Natural killer cell (primary cell): ENCODE measurements at places on chromosomes 2 and 18. TPM values are rescaled to one million over a fixed set of nuclear protein-coding genes. Genes with fewer than 3 reads are reported as not detected.

DNA sequence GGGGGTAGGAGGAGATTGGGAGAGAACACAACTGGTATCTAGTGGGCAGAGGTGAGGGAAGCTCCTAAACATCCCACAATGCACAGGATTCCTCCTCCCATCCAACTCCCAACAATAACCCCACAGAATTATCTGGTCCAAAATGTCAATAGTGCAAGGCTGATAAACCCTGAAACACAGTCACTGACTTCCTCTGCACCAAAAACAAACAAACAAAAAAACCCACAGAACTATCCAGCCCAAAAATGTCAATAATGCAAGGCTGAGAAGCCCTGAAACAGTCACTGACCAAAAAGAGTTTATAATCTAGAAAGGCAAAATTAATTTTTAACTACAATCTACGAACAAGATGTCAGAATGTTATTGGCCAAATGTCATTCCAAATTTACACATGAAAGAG lies 9.8 kb downstream of the TMX3 start:
- DNase-seq: no peak

DNA sequence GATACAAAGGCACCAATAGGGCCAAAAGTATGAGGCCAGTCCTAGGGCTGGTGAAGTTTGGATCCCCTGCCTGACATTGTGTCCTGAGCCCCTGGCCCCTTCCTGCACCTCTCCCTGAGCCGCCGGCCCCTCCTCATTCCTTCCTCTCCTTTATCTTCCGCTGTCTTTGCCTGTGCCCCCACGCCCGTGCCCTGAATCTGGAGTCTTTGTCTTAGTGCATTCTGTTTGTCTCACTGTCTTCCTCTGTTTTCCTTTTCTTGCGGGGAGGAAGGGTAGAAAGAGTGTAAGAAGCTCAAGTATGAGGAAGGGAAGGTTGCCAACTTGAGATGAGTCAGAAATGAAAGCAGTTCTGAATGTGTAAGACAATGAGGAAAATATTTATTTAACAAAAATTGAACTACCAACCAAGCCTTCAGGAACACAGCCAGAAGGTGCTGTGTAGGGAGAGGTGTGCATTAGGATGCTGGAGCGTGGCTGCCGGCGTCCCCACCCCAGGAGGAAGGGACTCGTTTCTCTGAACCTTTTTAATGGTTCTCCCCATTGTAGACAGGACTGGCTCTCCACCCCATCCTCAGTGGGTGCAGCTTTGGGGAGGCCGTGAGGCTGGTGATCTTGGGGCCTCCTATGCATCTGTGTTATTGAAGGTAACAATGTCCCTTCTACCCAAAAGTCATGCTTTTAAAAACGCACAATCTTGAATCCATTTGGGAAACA lies 133.1 kb downstream of the NEDD4L start:
- DNase-seq: no peak

DNA sequence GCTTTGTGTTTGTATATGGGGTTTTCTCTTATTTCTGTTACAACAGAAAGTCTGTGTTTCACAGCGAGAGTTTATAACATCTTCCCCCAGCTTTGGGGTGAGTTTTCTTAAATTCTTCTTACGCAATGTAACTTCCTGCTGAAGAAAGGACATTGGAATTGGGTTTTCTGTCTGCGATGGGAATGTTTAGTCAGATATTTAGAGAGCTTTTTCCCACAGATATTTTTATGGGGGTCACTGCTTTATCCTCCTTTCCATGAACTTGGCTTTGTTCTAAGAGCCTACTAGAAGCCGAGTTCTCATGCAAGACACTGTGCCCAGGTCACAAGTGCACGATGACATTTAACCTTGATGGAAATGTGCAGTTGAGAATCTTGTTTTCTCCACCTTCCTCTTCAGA lies 22.1 kb downstream of the B3GNT2 start:
- DNase-seq: no peak

DNA sequence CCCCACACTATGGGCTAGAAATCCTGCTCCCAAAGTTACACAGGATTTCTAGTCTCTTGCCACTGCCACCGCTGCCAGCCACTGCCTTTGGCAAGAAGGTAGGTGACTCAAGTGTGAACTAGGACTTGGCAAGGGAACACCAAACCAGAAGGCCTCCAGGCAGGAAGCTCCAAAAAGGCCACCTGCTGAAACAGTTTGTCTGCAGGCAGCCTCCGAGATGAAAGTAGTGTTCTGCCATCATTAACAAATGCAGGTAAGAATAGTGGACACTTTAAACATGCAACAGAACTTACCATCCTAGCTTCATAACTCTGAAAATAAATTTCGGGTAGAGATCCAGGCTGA lies 3.9 kb downstream of the ANKRD44 start:
- peak; percentile 67 for DNase-seq

DNA sequence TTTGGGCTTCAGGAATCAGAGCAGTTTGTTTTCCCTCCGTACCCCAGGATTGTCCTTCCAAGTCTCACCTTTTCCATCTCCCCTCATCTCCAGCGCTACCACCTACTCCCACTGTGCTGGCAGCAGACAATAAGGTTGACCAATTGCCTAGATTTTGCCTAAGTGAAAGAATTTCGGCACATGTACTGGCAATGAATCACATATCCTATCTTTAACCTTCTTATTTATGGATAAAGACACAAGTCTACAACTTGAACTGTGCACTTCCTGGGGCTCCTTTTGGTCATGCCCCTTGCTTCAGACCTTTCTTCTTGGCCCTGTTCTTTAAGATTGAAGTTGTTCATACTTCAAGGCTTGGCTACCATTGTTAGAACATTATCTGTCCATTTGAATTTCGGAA lies 71.4 kb downstream of the KCMF1 start:
- DNase-seq: no peak

DNA sequence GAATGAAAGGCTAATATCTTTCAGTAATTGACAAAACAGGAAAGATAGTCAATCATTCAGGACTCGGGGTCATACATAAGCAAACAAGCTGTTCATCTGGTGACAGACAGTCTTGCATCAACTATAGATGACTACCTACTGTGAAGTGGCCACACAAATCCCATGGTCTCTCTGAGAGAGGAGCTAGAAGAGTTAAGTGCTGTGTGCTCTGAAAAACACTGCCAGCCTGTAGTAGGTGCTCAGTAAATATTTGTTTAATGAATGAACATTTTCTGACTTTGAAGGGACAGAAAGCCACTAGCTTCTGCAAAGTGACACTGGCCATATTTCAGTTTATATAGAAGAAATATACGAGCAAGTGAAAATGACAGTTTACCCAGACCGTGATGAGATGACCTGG lies 184.0 kb upstream of the CHAC2 start:
- no peak for DNase-seq

GRCh38 chr2:237170020-237170419 lies 84.3 kb downstream of the COPS8 start:
- DNase-seq: no peak

DNA sequence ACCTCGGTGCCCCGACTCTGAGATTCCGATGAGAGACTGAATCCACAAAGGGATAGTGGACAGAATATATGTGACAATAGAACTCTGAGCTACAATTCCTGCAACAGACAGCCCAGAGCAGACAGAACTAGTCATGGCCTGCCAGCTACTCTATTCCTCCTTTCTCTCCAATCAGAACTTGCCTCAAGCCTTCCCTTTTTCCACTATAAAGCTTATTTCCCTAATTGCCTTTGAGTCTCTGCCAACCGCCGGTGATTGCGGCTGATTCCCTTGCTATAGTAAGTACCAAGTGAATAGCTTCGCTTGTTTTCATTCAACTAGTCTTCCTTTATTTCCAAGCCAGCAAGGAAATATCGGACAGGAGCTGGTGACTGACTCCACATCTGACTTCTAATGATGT lies 96.8 kb downstream of the DSC3 start:
- no peak for DNase-seq

- no peak for DNase-seq
These were observed 341.7 kb downstream of the STK39 start for GRCh38 chr2:167905668-167906067.

DNA sequence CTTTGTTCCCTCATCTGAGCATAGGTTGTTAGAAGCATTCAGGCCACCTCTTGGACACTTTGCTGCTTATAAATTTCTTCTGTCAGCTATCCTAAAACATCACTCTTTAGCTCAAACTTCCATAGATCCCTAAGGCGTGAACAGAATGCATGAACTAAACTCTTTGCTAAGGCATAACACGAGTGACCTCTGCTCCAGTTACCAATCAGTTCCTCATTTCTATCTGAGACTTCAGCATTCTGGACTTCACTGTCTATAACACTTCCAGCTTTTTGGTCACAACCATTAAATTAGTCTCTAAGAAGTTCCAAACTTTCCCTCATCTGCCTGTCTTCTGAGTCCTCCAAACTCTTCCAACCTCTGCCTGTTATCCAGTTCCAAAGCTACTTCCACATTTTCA lies 8.3 kb upstream of the VWA3B start:
- no peak for DNase-seq

DNA sequence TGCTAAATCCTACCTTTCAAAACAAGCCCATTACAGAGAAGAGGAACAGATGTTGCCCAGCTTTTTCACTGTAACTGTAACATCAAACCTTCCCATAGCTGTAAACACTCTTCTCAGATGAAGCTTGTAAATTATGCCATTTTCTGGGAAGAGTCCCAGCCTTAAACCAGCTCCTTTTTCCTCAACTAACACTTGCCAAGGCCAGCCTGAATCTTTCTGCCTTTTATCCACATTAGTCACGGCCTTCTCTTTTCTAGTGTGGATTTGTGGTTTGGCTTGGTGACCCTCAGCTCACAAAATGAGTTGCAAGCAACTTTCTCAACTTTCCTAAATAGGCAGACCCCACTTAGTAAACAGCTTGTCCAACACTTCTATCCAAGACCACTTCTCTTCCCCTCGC lies 90.2 kb downstream of the CABLES1 start:
- DNase-seq: no peak

GRCh38 chr2:187826023-187826422 lies 271.8 kb upstream of the TFPI start:
- no peak for DNase-seq

- DNase-seq: peak; percentile 79
These were observed 505.4 kb downstream of the PLCL1 start for GRCh38 chr2:198309673-198310280.

DNA sequence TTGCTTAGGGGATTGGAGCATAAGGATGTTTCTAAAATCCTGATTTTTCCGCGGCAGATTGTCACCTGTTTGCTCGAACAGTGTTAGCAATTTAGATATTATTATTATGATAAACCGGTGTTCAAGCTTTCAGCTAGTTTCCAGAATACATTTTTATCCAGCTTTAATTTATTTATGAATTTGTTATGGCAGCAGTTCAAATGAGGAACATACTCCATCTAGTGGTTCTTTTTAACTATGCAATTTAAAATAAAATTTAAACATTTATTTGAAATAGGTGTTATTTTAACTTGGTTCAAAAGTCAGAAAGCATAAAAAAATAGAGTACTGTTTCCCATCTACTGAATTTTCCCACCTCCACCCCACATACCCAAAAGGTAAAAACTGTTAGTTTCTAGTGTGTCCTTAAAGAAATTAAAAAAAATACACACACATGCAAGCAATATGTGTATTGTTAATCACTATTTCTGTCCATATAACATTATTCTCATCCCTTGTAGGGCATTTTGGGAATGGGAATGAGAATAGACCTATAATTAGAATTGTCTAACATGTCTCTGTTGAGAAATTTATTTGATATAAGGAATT lies 23.2 kb downstream of the ACOXL start:
- DNase-seq: peak; percentile 14

GRCh38 chr18:48669991-48670750 lies 131.3 kb downstream of the CTIF start:
- DNase-seq: no peak

GRCh38 chr2:103010751-103011150 lies 248.9 kb downstream of the TMEM182 start:
- DNase-seq: no peak

GRCh38 chr2:216279031-216279430 lies 93.3 kb downstream of the MARCHF4 start:
- no peak for DNase-seq

GRCh38 chr2:45123065-45123464 lies 113.8 kb upstream of the SIX2 start:
- DNase-seq: no peak

DNA sequence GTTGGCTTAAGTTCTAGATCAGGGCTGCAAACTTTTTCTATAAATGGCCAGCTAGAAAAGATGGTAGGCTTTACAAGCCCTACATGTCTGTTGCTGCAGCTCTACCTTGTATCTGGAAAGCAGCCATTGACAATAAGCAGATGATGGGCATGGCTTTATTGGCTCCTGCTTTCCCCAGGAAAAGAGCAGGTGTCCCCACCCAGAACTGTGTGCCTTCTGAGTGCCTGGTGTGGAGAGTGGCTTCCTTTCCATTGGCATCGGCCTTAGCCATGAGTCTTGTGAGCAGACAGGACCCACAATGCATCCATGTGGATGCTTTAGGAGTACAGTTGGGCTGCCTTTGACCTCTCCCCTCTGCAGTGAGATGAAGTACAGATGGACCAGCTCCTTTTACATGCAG lies 120.2 kb downstream of the CD8B2 start:
- DNase-seq: no peak

- DNase-seq: no peak
These were observed 209.3 kb downstream of the AKAIN1 start for GRCh38 chr18:4987452-4988405.

DNA sequence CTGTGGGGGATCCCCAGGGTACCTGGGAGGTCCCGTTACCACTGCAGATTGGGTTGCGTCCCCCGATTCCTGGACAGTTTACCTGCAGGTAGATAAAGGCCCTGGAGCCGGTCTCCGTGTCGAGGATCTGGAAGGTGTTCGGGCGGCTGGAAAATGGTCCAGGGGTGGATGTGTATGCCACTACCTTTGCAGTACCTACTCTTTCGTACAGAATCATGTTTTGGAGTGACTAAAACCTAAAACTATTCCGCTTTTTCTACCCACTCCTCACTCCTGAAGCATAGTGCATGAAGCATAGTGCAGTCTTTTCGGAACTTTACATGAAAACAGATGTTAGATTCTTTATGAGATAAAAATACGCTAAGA lies 418 bp downstream of the WDR75 start:
- no peak for DNase-seq

GRCh38 chr18:31513189-31513935 lies 15.4 kb downstream of the DSG2 start:
- no peak for DNase-seq

GRCh38 chr18:58367425-58368140 lies 261.3 kb downstream of the ALPK2 start:
- DNase-seq: no peak

The RAB17 gene
- total RNA-seq: not detected

The RIT2 gene
- total RNA-seq: not detected

The HOXD10 gene
- not detected for total RNA-seq

The CYP1B1 gene
- total RNA-seq: not detected

The DARS1 gene
- 31.3 TPM for total RNA-seq

The KLHL29 gene
- 0.24 TPM for total RNA-seq
